ENCODE measurements at places on chromosomes 13 and 19. TPM values are rescaled to one million over a fixed set of nuclear protein-coding genes. Genes with fewer than 3 reads are reported as not detected.

DNA sequence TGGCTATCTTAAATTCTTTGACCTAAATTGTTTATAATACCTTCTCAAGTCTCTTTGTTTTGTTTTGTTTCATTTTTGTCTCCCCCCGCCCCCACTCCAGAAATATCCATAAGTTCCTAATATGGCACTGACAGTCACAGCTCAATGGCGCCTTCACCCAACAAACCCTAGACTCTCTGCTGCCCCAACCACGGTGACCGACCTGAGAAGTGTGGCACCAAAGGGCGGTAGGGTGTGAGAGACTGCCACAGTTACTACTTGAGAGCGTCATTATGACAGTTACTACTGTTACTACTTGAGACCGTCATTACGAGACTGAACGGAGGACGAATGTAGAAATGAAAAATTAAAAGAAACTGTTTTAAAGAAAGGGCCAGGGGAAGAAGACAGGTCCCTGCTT is 34.4 kb upstream of the PSPC1 start:
- DNase-seq: no peak

- DNase-seq: no peak
Observed at GRCh38 chr13:21081926-21082325, 20.5 kb upstream of the LATS2 start.

DNA sequence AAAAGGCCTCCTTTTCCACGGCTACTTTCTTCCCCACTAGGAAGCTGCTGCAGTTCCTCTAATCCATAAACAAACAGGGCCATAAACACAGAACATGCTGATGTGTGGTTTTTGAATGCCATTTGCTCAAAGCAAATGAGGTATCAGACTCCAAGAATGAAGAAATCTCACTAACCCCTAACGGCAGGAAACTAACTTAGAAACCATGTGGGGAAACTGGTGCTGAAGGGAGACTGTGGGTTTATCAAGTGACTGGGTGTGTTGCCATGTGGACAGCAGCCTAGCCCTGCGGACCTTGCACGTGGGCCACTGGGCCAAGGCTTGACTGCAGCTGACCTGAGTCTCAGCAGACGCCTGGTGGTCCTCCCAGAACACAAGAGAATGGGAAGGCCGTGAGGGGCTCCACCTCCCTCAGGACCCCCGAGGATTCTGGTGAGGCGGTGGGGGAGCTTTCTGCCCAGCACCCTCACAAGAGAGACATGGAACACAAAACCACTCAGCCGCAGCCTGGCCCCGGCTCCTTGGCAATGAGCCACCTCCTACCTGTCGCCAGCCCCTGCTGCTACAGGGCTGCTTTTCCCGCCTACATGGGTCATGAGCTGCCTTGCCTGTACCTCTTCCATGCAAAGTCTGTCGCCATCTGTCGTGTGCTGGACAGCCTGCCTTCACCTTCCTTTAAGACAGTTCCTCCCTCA is 10.6 kb downstream of the SLC15A1 start:
- DNase-seq: no peak

DNA sequence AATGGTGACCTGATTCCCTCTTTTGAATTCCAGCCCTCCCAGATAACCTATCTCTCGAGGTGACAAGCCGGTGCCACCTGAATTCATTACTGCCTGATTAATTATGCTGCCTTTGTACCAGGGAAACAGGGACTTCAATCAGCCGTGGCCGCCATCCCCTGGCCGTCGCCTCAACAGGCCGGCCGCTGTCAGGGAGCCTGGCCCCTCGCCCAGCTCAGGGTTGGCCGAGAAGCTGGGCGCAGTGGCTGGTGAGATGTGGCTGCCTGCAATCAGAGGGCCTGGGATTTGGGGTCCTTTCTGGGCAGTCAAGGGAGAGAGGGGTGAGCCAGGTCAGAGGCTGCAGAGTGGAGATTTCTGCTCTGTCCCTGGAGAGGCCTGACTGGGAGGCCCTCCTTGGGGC is 91.2 kb downstream of the KCTD15 start:
- DNase-seq: no peak

DNA sequence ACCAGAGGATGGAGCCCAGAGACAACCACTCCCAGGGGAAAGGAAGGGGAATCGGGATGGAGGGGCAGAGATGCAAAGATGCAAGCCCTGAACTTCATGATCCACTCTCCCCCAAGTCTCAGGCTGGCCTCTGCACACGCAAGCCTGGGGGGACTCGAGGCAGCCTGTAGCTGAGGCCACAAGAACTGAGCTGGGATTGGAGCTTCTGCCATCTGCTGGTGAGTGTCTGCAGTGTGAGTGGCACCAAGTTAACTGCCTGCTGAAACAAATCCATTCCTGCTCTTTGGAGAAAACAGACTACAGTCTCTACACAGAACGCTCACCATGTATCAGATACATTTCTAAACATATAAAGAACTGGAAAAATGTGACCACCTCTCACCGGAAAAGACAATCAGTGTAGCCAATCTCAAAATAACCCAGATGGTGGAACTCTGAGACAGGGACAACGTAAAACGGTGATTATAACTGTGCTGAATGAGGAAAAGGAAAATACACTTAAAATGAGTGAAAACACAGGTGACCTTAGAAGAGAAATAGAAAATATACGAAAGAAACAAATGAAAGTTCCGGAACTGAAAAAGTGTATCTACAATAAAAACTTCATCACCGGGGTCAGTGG is 62.1 kb downstream of the KLF2 start:
- no peak for DNase-seq

The ZNF560 gene
- 0.13 TPM for total RNA-seq

DNA sequence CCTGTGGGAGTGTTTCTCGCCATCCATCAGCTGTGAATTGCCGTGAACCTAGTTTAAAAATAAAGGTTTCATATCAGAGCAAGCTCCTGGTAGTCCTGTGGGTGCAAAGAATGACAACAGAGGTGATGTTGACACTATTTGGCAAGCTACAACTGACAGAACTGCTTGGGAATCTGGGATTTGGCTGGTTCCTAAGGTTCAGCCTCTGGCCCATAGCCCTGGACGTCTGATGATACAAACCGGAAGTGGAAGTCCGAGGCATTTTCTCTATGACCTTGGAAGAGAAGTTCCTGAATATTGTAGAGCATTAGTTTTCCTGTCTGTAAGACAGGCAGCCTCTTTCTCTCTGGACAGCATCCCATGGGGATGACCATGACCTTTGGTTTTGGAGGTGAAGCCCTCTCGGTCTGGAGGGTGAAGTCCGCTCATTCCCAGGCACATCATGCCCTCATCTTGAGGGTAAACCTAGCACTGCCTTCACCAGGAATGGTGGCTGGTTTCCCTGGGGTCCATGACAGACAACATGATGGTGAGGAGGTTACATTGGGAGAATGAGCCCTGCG is 29.1 kb downstream of the GATAD2A start:
- DNase-seq: no peak

- DNase-seq: no peak
Observed at GRCh38 chr19:9348671-9349070, 14.1 kb upstream of the ZNF177 start.
